ENCODE measurements at places on chromosomes 6 and 20. TPM values are rescaled to one million over a fixed set of nuclear protein-coding genes. Genes with fewer than 3 reads are reported as not detected.

Gene LY6G6F
- not detected for total RNA-seq

Gene HRH3
- not detected for total RNA-seq

Gene ZNF311
- not detected for total RNA-seq

Gene PRRC2A
- total RNA-seq, result 123 TPM

Gene GPR6
- not detected for total RNA-seq

Gene NOX3
- total RNA-seq, result not detected

Gene LINC00237
- 0.14 TPM for total RNA-seq

Gene CCN6
- total RNA-seq, result not detected

Gene LAMP5
- not detected for total RNA-seq

Gene SEMG1
- total RNA-seq, result not detected

Gene CRISP2
- total RNA-seq, result not detected

Gene PTGIS
- total RNA-seq, result not detected

Gene ZSCAN23
- total RNA-seq, result 3.3 TPM

Gene TRAPPC3L
- total RNA-seq, result not detected

Gene SMIM26
- 101 TPM for total RNA-seq

Gene SCRT2
- not detected for total RNA-seq

Gene SPTLC3
- total RNA-seq, result not detected

Gene PMEPA1
- 1.6 TPM for total RNA-seq

Gene MAFB
- total RNA-seq, result not detected

Gene PRL
- total RNA-seq, result not detected

Gene RIPPLY2
- total RNA-seq, result not detected

All from Karpas-422 (cell line).